ENCODE measurements at places on chromosomes 12 and 14.

- no peak for DNase-seq
Measured at GRCh38 chr12:130090542-130090941, 71.7 kb upstream of the FZD10 start.

GRCh38 chr12:97194546-97194945 is 268.1 kb upstream of the RMST start:
- no peak for DNase-seq

GRCh38 chr12:12941450-12942350 is 10.3 kb downstream of the GPRC5D start:
- DNase-seq, result no peak

DNA sequence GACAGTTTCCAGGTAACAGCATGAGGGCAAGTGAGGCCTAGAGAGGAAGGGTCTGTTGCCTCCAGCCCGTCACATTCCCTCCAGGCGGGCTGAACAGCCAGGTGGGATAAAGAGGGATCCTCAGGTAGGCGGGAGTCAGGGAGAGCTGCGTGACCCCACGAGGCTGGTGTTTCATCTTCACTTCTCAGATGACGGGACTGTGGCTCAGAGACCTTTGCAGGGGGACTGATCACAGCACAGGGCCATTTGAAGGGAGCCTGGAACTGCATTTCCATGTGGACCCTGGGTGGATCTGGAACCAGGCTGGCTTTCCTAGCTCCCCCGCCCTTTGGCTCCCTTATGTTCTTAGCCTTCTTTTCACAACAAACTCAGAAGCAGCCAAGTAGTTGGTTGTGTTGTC is 37.4 kb downstream of the SH2B3 start:
- no peak for DNase-seq

DNA sequence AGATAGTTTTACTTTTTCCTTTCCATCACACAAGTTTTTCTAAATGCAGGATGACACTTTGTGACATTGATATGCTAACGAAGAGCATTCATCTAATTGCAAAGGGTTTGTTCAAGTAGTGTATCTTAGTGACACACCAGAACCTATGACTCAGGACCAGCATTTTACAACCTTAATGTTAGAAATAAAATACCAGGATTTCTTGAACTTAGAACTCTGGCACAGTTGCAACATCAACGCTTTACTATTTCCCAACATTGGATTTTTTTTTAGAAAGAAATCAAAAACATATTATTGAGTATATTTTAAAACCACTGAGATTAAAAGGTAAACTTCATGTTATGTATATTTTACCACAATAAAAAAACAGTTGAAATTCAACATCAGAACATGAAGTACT is 17.9 kb upstream of the PLEKHG6 start:
- no peak for DNase-seq

DNA sequence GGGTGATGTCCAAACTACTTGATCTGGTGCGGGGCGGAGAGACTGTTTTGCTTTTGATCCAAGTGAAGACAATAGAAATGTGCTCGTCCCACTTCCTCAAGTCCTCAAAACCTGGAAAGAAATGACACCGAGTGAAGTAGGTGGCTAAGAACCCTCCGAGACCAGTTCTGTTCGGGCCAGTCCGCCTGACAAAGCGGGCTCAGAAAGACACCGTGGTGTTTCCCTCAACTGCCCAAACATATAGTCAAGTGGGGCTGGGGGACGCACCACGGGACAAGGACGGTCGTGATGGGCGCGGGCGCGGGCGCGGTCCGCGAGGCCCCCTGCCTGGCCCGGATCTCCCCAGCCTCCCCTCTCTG is 1.6 kb downstream of the PHLDA1 start:
- DNase-seq, result no peak

GRCh38 chr12:89016970-89017778 is 335.1 kb downstream of the DUSP6 start:
- no peak for DNase-seq

- DNase-seq, result no peak
Measured at GRCh38 chr12:132179431-132180362, 35.4 kb downstream of the NOC4L start.

DNA sequence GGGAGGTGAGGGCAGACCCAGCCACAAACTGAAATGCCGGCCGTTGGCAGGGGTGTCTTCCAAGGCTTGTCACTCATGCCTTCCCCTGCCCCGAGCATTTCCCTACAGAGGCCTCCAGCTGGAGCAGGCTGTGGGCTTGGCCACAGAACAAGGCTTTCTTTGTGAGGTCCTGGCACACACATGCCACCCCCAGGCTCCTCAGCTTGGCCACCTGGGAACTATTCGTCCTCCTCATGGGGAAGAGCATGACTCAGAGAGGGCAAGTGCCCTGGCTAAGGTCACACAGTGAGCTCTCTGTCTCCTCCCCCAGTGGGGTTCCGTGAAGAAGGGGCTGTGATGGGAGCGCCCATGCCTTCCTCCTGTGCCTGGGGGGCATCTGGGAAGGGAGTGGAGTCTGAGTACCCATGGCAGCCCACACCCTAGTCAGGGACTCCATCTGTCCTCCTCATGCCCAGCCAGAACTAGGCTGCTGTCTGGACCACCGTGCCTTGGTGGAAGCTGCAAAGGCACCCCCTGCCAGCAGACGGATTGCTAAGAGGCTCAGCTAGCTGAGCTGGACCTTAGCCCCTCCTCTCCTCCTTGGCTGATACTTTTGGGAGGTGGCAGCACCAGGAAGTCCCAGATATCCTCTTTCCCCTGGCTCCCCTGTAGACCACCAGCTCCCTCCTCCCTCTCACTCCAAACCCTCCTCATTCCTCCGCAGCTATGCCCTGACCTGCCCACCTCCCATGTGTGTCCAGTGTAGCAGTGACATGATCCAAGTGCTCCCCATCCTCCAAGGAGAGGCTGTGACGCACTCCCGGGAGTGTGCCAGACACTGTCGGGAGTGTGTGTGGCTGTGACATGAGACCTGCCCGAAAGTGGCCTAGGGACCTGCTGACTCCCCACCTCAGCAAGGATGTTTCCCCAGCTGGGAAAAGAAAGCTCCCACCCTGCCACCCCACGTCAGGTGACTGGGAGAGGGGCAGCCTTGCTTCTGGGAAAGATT is 21.4 kb downstream of the ABCB9 start:
- DNase-seq, result no peak
